ENCODE measurements at places on chromosomes 16 and 17. TPM values are rescaled to one million over a fixed set of nuclear protein-coding genes. Genes with fewer than 3 reads are reported as not detected.
A peak's percentile ranks its signal among the peaks of the same experiment; 100 is the strongest.

MRM3 gene
- 17.0 TPM for total RNA-seq

LLGL2 gene
- 1.9 TPM for total RNA-seq

DNA sequence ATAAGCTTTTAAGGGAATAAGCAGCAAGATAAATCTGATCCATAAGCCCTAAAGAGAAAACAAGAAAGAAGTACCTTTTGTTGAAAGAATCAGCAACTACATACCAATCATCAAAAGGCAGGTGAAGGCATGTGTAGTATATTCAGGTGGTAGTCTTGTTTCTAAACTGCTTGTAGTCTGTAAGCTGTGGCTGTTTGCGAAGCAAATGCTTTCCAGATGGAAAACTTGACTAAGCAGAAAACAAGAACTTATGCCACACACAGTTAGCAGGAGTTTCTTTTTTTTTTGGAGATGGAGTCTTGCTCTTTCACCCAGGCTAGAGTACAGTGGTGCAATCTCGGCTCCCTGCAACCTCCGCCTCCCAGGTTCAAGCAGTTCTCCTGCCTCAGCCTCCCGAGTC, 5.7 kb downstream of the CBX1 start:
- no peak for ATAC-seq

SLC16A6 gene
- 23.7 TPM for total RNA-seq

DNA sequence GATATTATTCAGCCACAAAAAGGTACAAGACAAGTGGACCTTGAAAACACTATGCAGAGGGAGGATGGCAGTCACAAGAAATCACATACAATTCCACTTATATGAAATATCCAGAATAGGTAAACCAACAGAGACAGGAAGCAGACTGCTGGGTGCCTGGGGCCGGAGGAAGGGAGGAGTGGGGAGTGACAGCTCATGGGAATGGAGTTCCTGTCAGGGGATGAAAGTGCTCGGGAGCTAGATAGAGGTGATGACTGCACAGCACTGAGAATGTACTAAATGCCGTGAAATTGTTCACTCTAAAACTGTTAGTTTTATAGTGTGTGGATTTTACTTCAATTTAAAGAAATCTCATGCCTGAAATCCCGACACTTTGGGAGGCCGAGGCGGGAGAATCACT, 74.2 kb upstream of the MED9 start:
- no peak for ATAC-seq

GRCh38 chr16:471353-472198, 46.1 kb downstream of the RAB11FIP3 start:
- peak; percentile 93 for ATAC-seq

- ATAC-seq, result peak; percentile 81
Observed at GRCh38 chr17:31373150-31374093, 18.1 kb upstream of the RAB11FIP4 start.

HBA2 gene
- not detected for total RNA-seq

- no peak for ATAC-seq
Observed at GRCh38 chr17:63150490-63150889, 184.5 kb downstream of the TANC2 start.

DNA sequence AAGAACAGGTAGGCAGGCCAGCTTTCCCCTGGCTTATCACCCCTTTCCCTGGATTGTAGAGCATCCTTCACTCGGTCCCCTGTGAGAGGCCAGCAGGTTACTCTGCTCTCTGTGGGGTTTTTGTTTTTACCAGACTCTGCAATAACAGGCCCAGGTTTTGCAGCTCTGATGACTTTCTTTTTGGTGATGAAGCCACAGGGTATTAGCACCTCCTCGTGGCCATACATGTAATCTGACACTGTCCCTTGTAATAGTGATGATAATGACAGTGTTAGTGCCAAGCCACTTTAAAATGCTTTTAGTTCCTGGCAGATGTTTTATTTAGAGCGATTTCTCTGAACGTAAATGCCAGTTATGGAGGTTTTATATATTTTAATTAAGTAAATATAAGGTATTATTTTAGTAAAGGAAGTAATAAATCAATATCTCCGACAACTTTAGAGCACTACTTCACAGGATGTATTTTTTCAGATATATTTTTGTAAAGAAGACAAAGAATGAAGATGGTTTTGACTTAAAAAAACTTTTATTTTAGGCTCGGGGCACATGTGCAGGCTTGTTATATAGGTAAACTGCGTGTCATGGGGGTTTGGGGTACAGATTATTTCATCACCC, 38.0 kb upstream of the CPHXL start:
- ATAC-seq, result peak; percentile 91

ZNF213 gene
- 7.4 TPM for total RNA-seq

ZNF594 gene
- 11.9 TPM for total RNA-seq

- no peak for ATAC-seq
Observed at GRCh38 chr16:3590736-3591435, 13.7 kb upstream of the NLRC3 start.

SLC35G6 gene
- 0.55 TPM for total RNA-seq

DNA sequence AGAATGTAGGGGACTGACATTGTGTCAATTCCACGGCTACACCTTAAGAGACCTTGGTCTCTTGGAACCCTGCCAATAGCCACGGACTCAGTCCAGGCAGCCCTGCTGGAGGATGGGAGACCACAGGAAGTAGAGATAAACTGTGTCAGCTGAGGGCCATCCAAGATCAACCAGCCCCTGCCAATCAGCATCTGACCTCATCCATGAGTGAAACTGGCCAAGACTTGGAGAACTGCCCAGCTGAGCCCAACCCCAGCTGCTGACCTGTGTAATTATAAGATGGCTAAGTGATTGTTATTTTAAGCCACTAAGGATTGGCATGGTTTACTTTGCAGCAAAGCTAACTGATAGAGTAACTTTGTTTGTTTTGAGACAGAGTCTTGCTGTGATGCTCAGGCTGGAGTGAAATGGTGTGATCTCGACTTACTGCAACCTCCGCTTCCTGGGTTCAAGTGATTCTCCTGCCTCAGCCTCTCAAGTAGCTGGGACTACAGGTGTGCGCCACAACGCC, 13.3 kb upstream of the YWHAE start:
- no peak for ATAC-seq

- peak; percentile 45 for ATAC-seq
Observed at GRCh38 chr16:89442990-89443726, 47.2 kb downstream of the ANKRD11 start.

FKBP10 gene
- total RNA-seq, result 73.5 TPM

TLK2 gene
- total RNA-seq, result 44.2 TPM

DNA sequence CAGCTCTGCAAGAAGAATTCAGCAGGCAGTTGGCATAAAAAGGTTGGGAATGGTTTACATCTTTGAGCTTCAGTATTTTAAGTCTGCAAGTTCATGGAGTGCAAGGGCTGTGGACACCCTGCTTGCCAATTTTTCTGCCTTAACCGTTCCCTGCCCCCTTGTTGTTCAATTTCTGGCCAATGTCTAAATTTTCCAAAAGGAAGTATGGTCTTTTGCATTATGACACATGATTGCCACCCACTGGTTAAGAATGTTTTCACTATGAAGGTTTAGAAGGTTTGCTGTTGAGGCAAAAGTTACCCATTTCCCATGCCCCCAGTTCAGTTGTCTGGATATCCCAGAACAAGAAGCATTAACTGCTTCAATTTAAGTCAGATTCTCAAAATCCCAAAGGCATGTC, 441.9 kb downstream of the CDH13 start:
- ATAC-seq, result no peak

DNA sequence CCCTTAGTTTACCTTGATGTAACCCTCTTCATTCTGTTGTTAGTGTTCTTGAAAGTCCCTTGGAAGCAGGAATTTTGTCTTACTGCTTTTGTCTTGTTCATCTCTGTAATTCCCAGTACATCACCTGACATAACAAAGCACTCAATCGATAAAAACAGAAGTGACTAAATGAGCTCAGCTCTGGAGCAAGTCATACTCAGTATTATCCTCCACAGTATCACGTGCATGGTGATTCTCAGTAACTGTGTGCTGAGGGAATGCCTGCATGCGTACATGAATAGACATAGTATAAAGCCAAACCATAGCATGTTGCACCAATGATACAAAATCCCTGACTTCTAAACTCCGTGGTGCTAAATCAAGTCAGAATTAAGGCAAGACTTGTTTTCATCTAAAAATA, 7.2 kb downstream of the KRT38 start:
- ATAC-seq, result peak; percentile 95

DNA sequence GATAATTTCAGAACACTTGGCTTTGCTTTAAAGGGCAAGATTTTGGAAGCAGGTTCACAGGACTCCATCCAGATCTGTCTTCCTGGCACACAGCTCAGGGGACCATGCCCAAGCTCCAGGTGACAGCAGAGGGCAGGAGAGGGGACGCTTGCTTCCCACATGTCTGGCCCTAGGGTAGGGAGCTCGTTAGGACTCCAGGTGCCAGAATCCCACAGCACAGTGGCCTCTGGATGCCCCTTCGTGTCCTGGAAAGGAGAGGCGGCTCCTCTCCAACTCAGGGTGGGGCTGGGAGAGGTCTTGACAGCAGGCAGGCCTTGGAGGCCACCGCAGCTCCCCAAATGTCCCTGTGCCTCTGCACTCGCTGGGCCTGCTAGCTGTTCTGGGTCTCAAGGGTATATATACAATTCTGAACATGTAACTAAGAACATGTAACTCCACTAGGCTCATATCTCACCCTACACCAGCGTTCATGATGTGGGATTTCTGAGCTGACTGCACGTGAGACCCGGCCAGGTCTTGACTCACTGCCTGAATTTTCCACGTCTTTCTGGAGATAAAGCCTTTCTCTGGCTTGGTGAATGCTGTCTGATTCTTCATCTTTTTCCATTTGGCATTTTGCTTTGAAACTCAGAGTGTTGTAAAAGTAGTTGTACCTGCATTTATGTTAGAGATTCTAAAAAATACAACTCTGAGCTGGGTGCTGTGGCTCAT, 52.8 kb downstream of the MARCHF10 start:
- no peak for ATAC-seq

SCGB1C2 gene
- not detected for total RNA-seq

HOXB8 gene
- total RNA-seq, result 139 TPM

- no peak for ATAC-seq
Observed at GRCh38 chr16:276426-277077, 808 bp upstream of the RGS11 start.

AP1G1 gene
- total RNA-seq, result 40.1 TPM

DNA sequence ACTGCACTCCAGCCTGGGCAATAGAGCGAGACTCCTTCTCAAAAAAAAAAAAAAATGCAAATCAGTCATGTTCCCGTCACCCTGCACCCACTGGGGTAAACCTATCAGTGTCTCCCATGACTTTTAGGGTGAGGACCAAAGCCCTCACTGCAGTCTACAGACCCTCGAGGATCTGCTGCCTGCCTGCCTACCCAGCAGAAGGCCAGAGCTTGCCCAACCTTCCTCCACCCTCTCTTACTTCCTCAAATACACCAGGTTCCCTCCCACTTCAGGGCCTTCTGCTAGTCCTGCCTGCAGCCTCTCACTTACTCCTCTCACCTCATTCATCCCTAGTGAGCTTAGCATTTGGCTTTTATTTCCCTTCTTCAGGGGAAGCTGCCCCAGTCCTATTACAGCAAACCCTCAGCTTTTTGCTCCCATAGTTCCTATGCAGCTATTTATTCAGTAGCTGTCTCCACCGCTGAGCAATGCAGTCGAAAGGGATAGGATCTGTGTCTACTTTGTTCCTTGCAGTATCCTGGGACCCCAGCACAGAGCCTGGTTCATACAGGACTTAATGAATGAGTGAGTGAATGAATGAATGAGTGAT, 17.8 kb upstream of the TOB1 start:
- ATAC-seq, result no peak

DNA sequence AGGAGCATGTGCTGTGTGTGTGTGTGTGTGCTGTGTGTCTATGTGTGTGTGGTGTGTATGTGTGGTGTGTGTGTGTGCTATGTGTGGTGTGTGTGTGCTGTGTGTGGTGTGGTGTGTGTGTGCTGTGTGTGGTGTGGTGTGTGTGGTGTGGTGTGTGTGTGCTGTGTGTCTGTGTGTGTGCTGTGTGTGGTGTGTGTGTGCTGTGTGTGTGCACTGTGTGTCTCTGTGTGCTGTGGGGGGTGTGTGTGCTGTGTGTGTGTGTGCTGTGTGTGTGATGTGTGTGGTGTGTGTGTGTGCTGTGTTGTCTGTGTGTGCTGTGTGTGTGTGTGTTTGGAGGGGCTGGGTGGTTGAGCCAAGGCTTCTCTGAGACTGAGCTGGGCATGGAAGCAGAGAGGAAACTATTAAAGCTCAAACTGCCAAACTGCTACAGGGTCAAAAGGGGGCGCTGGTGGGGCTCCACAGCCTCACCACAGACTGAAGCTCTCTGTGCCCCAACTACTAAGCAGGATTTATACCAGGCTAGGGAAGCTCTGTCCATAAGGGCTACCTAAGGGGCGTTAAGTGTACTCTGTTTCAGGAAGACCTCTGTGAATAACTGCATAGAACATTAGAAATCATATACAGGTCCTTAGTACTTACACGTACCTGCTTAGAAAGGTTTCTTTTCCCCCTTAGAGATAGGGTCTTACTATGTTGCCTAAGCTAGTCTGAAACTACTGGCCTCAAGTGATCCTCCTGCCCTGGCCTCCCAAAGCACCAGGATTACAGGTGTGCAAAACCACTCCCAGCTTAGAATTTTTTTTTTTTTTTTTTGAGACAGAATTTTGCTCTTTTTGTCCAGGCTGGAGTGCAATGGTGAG, 27.8 kb upstream of the GHDC start:
- peak; percentile 64 for ATAC-seq

DNA sequence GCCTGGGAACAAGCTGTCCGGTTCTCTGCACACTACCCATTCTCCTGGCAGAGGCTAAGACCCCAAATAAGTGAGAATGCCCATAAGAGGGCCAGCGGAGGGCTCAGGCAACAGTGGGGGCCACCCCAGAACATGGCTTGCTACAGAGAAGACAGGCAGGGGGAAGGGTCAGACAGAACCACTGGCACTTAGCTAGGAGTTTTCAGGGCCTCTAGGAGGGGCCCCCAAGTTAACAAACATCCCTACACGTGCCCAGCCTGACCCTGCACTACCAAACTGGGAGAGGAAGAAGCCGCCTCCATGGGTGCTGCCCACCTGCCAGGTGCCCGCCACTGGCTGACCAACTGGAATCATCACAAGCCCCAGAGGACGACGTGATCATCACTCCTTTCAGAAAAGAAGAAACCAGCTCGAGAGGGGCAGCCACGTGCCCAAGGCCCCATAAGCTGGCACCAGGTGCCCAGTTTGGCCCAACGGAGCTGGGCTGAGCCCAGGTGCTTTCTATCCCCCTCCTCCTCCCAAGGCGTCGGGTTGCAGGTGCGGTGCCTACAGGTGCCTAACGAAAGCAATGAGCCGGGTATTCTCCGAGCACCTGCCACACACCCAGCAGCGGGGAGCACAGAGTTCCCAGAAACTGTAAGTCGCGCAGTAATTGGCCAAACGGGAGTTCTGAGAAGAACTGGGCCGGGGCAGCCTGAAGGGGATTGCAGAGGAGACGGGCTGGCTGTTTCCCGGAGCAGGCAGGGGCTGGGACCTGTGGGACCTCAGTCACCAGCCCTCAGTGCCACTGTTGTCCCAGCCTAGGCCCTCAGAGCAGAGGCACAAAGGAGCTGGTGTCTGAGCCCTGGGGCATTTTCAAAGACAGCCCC, 13.2 kb downstream of the RPH3AL start:
- ATAC-seq, result no peak

CLUH gene
- total RNA-seq, result 34.3 TPM

GRCh38 chr17:35612924-35613521, 25.9 kb downstream of the AP2B1 start:
- no peak for ATAC-seq

REXO5 gene
- 6.5 TPM for total RNA-seq

TMEM88 gene
- 3.4 TPM for total RNA-seq

DNA sequence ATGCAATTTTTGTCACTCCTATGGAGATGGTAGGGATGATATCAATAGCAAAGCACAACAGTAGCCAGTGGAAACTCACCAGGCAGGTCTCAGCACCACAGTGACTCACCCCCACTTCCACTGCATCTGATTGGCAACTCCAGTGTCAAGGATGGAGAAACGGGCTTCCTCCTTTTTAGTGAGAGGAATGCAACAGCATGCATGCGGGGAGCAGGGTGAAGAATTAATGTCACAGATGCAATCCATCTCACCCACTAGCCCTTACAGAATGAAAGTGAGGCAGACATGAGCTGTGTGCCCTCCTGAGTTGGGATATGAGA, 467.0 kb upstream of the C16orf82 start:
- ATAC-seq, result peak; percentile 29
